ENCODE measurements at places on chromosomes 13 and 19.

GRCh38 chr19:56476651-56477428, at the start of gene ZNF667:
ZNF667 (minus strand) TSS chr19:56477345; CDS start chr19:56462370, 14,975 bp downstream.
- DNase-seq = no peak

- no peak for DNase-seq
Measured at GRCh38 chr13:106612688-106613087, 44.8 kb upstream of the ARGLU1 start.

GRCh38 chr13:47111499-47111898, 214.6 kb upstream of the HTR2A start:
- DNase-seq = no peak

DNA sequence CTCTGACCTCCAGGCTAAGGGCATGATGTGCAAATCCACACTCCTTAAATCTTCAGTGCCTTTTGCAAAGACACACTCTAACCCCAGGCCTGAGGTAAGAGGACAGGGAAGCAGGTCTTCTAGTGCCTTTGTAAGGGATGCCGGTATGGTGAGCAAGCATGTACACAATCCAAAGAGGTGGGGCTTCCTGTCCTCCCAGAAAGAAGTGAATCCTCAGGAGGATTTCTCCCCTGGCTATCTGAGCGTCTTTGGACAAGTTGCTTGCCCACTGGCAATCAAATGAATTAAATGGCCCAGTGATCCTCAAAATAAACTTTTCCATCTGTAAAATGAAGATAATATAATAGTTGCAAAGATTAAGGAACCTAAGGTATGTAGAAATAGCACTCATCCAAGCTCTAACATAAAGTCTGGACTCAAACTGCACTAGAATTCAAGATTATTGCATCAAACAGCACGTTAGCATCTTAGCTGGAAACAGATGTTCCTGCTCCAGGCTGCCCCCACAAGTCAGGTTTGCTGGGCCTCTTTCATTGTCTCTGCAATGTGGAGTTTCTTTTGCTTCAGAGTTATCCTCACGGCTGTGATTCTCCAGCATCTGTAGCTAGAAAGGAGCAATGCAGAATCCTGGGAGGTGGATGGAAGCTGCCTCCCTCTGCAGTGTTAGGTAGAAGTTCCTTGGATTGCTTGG, 249.6 kb downstream of the TSHZ3 start:
- DNase-seq = no peak

GRCh38 chr19:10007371-10008183, 2.7 kb downstream of the COL5A3 start:
- no peak for DNase-seq

DNA sequence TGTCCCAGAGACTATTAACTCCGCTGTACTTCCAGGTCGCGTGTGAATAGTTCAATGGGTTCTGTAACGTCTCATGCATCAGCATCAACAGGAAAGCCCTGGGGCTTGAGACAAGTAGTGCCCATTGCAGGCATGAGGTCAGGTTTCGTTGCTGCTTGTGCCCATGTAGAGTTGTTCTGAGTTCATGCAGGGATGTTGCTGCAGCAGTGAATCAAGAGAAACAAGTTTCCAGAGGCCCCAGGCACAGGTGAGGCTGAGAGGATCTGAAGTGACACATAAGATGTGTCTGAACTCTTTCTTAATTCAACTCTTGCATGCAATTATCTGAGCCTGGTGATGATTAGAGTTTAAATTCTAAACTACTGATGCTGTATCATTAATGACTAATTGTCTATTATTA, 8.6 kb upstream of the ZNF283 start:
- DNase-seq = no peak

DNA sequence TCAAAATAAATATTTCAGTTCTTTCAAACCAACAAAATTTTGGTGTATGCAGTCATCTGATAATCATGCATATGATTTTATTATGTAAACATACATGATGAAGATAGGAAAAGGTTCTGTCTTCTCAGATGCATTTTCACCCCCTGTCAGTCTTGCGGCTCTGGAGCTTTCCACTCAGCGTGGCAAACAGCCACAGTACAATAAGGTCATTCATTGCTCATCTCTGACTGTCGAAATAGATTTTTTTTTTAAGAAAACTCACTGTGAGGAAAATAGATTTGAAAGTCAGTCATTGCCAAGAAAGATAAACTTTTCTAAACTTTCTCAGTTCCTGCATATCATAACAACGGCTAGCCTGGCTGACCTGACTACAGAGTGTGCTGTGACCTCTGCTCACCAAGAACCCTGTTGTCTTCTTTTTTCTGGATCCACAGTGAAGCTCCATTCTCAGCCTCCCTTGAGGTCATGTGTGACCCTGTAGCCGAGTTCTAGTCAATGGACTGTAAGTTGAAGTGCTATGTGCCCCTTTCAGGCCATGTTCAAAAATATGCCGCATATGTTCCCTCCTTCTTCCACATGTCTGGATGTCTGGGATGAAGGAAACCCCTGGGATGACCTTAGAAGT, 519.6 kb downstream of the KLF5 start:
- no peak for DNase-seq

Data from iPS DF 19.7 (cell line).